Activated T-cell treated with anti-CD3 and anti-CD28 coated beads, Interleukin-2, amount 50 U/mL, for 48 hours (primary cell): ENCODE measurements at places on chromosomes 2 and 18.

GRCh38 chr2:2095360-2096093 lies 235.5 kb downstream of the MYT1L start:
- no peak for DNase-seq

DNA sequence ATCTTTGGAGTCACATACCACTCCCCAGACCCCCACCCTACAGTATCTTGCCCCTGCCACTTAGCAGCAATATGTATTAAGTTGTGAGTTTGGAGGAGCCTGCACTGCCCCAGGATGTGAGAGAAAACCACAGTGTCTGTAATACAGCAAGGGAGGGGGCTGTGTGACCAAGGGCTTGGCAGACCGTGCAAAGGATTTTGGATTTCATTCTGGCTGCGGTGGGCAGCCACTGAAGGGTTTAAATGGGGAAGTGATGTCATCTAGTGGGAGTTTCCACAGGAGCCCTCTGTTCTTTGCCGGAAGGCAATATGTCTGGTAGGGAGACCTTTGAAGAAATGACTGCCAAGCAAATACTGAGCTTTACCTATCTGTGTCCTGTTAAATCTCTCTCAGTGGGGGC lies 202.4 kb downstream of the FHOD3 start:
- DNase-seq, result no peak

DNA sequence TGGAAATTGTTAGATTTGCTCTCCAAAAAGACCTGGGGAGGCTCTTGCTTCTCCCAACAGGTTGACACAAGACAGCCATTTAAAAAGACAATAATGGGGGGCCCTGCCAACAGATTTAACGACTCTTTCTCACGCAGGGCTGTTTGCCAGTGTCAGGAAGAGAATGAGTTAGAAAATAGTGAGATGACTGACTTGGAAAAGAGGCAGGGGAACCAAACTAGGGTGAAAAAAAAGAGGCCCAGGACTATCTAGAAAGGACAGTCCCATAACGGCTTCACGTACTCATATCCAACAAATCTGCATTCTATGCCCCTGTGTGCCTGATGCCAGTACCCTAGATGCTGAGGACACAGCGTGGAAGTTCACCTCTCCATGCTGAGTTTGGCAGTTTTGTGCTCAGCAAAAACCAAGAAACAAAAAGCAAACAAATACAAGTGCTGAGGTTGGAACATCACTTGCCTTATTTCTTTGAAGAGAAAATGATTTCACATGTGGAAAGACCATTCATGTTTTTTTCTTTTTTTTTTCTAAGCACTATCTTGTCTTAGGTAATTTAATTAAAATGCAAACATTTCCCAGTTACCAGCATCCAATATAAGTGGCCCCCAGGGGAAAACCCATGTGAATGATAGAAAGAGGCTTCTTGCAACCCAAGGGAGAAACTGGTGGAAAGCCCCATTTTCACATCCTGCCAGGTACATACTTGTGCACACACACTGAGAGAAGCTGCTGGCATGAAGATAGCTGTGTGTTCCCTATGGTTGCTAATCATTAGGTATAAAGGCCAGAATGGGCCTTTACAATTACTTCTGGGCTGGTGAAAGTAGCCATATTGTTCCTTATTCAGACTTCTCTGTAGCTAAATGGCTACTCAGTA lies 10.6 kb upstream of the WIPF1 start:
- DNase-seq, result peak; percentile 52

DNA sequence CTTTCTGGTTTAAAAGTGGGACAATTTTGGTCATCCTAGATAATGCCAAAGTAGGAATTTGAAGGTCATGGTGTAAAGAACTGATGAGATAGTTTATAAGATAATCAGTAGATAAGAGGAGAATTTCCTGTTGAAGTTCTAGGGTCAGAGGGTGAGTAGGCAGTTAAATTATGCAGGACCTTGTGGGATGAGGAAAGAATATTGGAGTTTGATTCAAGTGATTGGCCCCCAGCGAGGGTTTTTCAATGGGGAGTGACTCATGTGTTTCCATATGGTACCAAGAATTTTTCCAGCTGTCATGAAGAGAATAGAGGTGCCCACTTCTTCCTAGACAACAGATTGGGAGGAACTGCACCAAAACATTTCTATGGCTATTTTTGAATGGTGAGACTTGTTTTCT lies 940.2 kb upstream of the ZEB2 start:
- no peak for DNase-seq

- DNase-seq, result no peak
These were observed 105.6 kb downstream of the SETBP1 start for GRCh38 chr18:44786257-44786656.

GRCh38 chr18:6860804-6861448 lies 131.4 kb downstream of the ARHGAP28 start:
- no peak for DNase-seq

- no peak for DNase-seq
These were observed 101.7 kb upstream of the PGAP1 start for GRCh38 chr2:197028230-197028629.

DNA sequence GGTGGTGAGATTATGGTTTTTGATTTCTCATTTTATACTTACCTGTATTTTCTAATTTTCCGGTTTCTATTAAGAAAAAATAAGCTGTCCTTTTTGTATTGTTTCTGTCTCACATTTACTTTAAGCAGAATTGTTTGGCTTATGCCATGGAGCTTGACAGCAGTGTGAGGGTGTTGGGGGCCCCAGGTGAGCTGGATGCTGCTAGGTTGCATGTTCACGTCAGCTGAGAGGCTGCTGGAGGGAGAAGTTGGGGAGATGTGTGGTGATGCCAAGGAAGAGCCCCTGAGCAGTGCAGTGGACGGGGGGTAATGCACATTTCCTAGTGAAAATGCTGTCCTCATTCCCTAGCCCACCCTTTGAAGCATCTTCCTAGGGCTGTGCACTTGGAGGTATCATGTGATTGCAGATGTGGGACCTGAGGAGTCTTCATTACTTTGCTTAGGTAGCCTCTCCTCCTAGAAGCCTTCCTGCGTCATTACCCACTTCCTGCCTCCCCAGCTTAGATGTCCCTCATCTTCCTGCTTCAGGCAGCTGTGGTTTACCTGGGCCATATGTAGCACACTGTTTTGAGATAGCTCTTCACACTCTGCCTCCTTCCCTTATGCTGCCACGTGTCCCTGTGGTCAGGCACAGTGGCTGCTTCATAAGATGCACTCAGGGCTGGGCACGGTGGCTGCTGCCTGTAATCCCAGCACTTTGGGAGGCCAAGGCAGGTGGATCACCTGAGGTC lies 16.2 kb downstream of the ATG16L1 start:
- DNase-seq, result peak; percentile 77

- no peak for DNase-seq
These were observed 16.2 kb downstream of the TANC1 start for GRCh38 chr2:158984604-158985135.

DNA sequence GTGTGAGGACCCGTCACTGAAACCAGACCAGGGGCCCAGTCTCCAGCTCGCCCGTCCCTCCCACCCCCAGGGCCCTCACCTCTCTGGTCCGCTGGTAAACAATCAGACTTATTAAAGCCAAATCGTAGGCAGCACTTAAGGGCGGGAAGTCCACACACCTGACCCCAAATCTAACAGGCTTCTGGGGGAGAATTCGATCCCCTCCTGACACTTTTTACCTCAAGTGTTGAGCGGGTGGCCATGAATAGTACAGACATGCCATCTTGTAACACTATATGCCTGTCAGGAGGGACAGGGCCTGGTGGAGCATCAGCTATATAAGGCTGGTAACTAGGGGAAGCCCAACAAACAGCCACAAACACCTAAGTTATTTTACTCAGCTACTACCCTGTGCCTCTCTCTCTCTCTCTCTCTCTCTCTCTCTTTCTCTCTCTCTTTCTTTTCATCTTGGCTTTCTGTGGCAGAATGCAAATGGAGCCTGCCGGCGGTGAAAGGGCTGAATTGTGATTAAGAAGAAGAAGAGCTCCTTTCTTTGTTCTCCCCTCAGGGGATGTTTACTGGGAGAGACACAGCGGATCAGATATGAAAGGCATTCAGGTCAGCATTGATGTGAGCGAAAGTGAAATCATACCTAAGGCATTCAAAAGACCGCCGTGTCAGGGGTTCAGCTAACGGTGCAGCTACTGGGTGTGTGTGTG lies 9.5 kb downstream of the ZEB2 start:
- no peak for DNase-seq

DNA sequence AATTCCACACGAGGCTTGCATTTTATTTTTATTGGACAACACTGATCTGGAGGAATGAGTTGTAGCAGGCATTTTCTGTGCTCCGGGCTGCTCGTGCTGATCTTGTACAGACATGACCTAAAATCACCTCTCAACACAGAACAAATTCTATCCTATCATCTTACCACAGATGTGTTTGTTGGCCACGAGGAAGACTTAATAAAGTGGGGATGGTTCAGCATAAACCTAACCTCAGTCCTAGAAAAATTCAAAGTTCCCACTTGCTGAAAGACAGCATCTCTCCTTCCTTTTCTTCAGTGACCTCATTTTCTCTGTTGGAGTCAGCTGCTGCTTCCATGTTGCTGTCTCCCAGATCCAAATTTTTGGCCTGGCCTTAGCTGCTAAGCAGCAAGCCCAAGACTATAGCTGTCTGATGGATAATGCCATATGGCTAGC lies 45.3 kb downstream of the RBKS start:
- DNase-seq, result no peak

DNA sequence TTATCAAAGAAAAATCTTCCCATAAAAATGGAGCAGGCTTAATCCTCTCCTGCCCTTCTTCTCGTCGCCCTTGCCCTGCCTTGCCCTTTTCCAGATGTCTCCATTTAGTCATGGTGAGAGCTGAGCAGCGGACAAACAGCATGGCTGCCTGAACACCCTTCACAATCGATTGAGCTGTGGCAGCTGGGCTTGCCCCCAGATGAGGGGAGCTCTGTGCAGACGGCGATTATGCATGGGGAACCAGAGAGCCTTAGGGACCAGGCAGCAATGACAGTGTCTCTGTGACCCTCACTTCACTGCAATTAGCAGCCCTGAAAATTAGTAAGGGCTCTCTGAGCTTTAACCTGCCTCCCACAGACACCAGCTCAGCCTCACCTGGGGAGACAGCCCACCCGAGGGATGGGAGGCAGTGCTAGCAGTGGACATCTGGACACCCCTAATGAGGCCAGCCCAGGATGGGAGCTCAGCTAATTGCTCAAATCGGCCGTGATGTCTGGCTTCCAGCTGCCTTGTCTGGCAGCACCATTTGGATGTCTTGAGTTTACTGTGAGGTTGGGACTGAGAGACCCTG lies 365.7 kb downstream of the TNS1 start:
- no peak for DNase-seq

DNA sequence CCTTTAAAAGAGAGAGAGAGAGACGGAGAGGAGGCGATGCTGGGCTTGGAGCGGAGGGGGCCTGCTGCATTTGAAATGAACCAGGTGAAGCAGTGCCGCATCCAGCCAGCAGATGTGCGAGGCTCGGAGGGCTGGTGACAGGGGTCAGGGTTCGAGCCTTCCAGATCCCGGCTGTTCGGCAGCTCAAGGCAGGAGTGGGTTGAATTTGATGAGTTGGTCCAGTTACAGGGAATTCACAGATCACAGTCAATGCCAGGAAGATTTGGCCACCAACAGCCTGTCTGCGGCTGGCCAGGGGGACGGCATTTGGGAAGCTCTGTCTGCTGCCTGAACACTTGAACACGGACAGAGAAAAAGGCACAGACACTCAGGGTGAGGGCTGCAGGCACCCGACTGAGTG lies 48.6 kb downstream of the PTGR3 start:
- DNase-seq, result no peak

DNA sequence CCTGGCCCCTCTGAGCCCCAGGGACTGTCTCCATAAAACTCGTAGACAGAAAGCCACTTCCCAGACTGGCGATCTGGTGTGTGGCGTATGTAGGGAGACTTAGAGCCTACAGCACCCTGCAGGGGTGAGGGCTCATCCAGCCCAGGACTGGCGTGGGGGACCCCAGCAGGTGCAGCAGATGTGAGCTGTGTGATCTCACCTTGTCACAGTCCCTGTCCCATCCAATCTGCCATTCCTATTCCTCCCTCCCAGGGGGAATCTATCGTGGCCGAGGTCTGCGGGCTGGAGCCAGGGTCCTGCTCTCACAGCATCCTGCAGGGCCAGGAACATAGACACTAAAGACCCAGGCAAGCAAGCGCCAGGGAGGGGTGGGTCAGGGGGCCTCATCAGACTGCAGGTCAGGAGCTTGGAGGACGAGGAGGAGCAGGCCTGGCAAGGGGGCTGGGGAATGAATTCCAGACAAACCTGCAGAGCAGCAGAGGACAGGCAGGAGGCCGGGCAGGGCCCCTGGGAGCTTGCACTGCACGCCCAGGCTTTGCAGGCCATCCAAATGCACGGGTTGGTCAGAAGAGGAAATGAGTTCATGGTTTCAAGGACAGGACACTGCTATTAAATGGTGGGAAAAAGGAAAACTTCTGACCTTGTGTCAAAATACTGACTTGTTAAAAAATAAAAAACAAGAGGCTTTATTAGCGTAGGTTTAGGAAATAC lies 32.5 kb downstream of the HS6ST1 start:
- DNase-seq, result no peak

- no peak for DNase-seq
These were observed 72.1 kb upstream of the MAP4K4 start for GRCh38 chr2:101625387-101625786.

GRCh38 chr2:176147210-176147799 lies 4.0 kb upstream of the HOXD4 start:
- DNase-seq, result no peak

DNA sequence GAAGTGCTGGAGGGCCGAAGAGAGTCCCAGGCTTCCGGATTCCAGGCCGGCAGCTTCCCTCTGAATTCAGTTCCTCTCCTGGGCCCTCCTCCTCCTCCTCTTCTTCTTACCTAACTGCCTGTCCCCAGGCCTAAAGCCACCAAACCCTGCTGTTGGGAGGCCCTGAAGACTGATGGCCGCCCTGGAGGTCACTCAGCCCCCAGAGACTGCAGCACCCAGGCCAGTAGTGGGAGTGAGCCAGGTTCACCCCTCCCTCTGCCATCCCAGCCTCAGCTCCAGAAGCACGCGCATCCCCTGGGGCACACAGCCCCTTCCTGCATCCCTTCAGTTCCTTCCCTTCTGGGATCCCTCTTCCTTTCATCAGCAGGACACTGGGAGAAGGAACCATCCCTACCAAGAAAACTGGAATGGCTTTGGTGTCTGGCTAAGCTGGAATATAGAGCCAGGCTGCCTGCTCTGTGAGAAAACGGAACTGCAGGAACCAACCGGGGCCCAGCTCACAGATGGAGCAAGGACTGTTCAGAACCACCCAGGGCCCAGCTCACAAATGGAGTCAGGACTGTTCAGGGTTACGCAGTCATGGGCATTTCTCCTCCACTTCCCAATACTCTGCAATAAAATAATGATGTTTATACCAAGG lies 127.4 kb downstream of the NDUFA10 start:
- DNase-seq, result no peak

DNA sequence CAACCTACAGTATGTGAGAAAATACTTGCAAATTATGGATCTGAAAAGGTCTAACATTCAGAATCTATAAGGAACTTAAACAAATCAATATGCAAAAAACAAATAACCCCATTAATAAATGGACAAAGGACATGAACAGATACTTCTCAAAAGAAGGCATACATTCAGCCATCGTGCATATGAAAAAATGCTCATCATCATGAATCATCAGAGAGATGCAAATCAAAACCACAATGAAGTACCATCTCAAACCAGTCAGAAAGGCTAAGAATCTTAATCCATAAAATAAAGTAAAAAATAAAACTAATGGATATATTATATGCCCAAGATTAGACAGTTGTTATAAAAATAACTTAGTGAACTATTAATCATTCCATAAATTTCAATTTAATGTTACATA lies 154.0 kb downstream of the CALCRL start:
- DNase-seq, result no peak

- DNase-seq, result no peak
These were observed 2.7 kb downstream of the TUBB6 start for GRCh38 chr18:12310762-12311161.

GRCh38 chr2:42494355-42495233 lies 812 bp upstream of the KCNG3 start:
- peak; percentile 87 for DNase-seq
